ENCODE measurements at places on chromosomes 1 and 21.

GRCh38 chr1:81834921-81835698 lies 34.4 kb downstream of the ADGRL2 start:
- DNase-seq, result no peak
- no peak overlapping the region for H3K4me3 ChIP-seq

DNA sequence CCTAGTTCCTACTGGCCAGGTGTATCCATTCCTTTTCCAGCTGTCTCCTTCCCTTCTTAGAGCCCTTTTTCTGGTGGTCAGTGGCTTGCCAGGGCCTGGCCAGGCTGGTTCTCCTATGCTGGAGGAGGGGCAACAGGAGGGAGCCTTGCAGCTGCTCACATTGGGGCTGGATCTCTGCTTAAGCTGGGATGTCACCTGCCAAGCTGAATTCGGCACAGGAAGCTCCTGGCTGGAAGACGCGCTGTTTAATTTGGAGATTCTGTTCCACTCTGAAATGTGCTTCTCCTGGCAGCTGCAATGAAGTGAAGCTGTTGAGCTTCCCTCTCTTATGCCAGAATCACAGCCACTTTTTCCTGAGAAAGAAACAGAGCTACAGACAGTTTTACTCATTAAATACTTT lies 56.0 kb upstream of the POU3F1 start:
- H3K36me3 ChIP-seq, result no peaks in the 10 kb centered on the region
- H3K4me1 ChIP-seq, result no peaks in the 10 kb centered on the region
- no peak overlapping the region for H3K4me3 ChIP-seq
- no peak overlapping the region for H3K27ac ChIP-seq

- peaks cover 22% of the 10 kb centered on the region for H3K4me1 ChIP-seq
- H3K4me3 ChIP-seq, result no peak overlapping the region
- H3K27ac ChIP-seq, result peak overlapping the region; percentile 51
- H3K36me3 ChIP-seq, result peaks cover 16% of the 10 kb centered on the region
- no peaks in the 10 kb centered on the region for H3K27me3 ChIP-seq
Measured at GRCh38 chr1:45643978-45644377, 20.1 kb upstream of the CCDC17 start.

DNA sequence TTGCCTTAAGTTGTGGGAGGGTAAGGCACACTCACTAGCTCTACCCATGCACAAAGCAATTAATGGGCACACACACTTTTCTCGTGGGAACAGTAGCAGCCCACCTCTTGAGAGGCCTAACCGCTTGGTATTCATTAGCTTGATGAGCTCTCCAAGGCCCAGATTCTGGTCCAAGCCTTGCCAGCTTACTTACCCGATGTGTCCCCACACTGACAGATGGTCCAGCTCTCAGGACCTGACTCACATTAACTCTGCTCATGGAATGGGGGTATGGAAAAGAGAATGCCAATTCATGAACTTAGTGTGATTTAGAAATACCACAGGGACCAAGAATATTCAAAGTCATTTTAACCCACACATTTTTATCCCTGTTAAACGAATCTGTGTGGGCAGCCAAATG lies 106.8 kb upstream of the CACHD1 start:
- peak; percentile 17 for DNase-seq
- no peak overlapping the region for H3K27ac ChIP-seq
- no peaks in the 10 kb centered on the region for H3K27me3 ChIP-seq
- no peak overlapping the region for H3K4me3 ChIP-seq
- no peaks in the 10 kb centered on the region for H3K4me1 ChIP-seq

DNA sequence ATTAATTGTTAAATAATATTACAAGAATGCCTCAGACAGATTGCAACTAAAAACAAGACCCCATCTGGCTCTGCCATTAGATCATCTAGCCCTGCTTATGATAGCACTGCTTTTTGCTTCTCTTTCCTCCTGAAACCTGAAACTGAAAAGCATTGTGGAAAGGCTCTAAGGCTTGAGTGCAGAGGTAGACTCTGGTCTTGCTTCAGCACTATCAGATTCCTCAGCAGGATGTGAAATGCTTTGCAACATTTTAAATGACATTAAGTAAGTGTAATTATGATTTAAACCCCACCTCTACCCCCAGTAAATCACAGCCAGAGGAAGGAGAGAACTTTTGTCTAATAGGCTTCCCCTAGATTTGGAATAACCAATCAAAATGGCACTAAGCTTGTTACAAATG lies 32.9 kb downstream of the PHC2 start:
- H3K4me1 ChIP-seq, result no peaks in the 10 kb centered on the region
- no peak overlapping the region for H3K4me3 ChIP-seq
- no peaks in the 10 kb centered on the region for H3K36me3 ChIP-seq
- no peak overlapping the region for H3K27ac ChIP-seq
- H3K27me3 ChIP-seq, result no peaks in the 10 kb centered on the region

DNA sequence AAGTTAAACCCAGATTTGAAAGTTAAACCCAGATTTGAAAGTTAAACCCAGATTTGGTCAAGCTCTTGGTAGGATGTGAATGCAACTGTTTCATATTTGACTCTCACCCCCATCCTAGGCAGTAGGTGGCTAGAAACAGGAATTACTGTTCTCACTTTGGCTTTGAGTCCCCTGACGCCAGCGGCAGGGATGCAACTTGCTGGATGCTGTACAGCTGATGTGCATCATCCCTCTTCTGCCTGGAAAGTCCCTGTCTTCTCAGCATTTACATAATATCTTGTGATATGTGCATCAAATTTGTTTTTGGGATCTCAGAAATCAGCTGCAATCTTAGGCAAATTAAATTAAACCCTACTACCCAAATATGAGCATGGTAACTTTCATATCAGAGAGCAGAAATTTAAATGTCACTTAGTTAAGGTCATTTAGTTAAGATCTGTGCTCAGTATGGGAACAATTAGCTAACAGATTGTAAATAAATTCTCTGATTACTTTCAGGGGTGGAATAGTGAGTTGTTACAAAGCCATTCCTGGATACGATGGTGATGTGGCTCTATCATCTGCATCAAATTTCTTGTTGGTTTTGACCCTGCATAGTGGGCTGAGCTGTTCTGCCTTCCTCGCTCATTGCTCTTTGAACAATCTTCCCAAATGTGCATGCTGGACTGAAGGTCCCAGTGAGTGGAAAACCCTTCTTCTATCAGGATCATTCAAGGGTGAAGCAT lies 6.8 kb upstream of the HAO2 start:
- H3K4me3 ChIP-seq, result no peak overlapping the region
- no peak overlapping the region for H3K27ac ChIP-seq
- H3K36me3 ChIP-seq, result no peaks in the 10 kb centered on the region

DNA sequence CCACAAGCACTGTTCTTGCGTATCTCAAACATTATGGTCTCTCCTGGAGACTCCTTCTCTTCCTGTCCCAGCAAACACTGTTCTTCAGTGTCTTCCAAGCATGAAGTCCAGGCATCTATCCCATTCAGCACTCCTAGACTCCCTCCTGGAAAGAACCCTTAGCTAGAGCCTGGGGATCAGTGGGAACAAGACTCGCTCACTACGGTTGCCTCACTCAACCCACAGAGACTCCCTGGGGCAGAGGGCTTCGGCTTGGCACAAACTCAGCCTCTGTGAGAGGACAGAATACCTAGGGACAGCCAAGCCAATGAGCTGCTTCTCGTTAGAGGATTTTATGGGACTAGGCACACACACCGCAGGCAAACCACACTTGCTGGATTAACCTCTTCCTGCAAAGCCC lies 86.5 kb upstream of the IPO9 start:
- H3K27me3 ChIP-seq, result no peaks in the 10 kb centered on the region
- H3K4me3 ChIP-seq, result no peak overlapping the region
- DNase-seq, result no peak
- H3K4me1 ChIP-seq, result peaks cover 26% of the 10 kb centered on the region
- H3K27ac ChIP-seq, result no peak overlapping the region

DNA sequence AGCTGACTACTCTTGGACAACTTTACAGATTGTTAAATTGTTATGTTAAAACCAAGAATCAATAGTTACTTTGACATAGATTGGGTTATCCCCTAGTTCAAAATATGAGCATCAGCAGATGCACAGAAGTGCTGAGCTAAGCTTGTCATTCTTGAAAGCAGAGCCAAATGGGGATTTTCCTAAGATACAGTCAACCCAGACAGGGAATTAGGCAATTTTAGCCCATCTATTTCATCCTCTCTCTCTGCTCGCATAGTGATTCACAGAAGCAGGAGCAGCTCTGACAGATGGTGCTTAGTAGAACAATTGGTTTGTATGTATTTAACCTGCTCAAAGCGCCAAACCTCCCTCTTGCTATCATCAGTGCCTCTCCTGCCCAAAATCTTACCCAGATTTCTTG lies 27.9 kb upstream of the PRRC2C start:
- no peak overlapping the region for H3K27ac ChIP-seq
- H3K4me3 ChIP-seq, result no peak overlapping the region
- H3K4me1 ChIP-seq, result no peaks in the 10 kb centered on the region
- no peaks in the 10 kb centered on the region for H3K27me3 ChIP-seq
- no peaks in the 10 kb centered on the region for H3K36me3 ChIP-seq
- DNase-seq, result no peak

- H3K36me3 ChIP-seq, result no peaks in the 10 kb centered on the region
- DNase-seq, result no peak
- no peaks in the 10 kb centered on the region for H3K27me3 ChIP-seq
- peaks cover 33% of the 10 kb centered on the region for H3K4me1 ChIP-seq
- no peak overlapping the region for H3K4me3 ChIP-seq
- no peak overlapping the region for H3K27ac ChIP-seq
Measured at GRCh38 chr21:38957575-38958322, 152.0 kb downstream of the ETS2 start.

DNA sequence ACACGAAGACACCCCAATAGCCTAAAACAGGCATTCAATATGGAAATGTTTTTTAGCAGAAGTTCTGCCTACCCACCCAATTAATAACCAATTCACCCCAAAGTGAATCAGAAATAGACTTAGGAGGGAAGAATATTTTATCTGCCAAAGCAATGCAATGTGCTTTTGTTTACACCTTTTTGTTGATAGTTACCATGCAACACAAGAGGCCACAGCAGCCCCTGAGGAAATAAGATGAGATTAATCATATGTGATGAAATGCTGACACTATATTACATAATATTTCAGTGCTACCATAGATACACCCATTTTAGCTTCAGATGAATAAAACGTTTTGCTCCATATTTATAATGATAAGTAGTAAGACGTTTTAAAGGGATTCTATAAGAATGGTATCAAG lies 60.9 kb upstream of the RGS2 start:
- H3K36me3 ChIP-seq, result no peaks in the 10 kb centered on the region
- no peak overlapping the region for H3K27ac ChIP-seq
- no peaks in the 10 kb centered on the region for H3K4me1 ChIP-seq
- no peak for DNase-seq
- no peaks in the 10 kb centered on the region for H3K27me3 ChIP-seq
- H3K4me3 ChIP-seq, result no peak overlapping the region

DNA sequence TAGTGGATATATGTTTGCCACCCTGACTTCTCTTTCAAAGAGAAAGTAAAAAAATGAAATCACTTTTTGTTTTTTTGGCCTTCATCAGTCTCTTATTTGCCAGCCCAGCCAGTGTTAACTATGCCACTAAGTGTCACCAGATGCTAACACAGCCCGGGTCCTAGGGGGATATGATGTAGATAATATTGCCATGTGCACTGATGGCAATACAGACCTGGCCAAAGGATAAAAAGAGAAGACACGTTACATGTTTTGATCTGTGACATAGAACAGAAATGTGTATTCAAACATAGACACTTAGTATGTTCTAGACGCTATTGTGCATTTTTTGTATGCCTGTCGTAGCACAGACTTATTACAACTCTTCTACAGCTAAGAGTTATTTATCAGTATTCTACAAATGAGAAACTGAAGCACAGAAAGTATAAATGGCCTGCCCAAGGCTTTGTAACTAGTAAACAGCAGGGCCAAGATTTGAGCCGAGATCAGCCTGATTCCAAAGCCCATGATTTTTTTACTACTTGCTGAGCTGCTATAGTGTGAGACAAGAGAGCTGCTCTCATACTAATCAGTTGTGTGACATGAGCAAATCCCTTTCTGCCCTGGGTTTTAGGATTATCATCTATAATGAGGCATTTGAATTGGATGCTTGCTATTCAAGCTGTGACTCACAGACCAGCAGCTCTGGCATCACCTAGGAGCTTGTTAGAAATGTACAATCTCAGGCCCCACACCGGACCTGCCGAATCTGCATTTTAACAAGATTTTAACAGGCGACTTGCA lies 6.3 kb downstream of the LRRC53 start:
- H3K4me1 ChIP-seq, result no peaks in the 10 kb centered on the region
- H3K4me3 ChIP-seq, result no peak overlapping the region
- no peaks in the 10 kb centered on the region for H3K27me3 ChIP-seq
- H3K27ac ChIP-seq, result no peak overlapping the region
- no peak for DNase-seq

DNA sequence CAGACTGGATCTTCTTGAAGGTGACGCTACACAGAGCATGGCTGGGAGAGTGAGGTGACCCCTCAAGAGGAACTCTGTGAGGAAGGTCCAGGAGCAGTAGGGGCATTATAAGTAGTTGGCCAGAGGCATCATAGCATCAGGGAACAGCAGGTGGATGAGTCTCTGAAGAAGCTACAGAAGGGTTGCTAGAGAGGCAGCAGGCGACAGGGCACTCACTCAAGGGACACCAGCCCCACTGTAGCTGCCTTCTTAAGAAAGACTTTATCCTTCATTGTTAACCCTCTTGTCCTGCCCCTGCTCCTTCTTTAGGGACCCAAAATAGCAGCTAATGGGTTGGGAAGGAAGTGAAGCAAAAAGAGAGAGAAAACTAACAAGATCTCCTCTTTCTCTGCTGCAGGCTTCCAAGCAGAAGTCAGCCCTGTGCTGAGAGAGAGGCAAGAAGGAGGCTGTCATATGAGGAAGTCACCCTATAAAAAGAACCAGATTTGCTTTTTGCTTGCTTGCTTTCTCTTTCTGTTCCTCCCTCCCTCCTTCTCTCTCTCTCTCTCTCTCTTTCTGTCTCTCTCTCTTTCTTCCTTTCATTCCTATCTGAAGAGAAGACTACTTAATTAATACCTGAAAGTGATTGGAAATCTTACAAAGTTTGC lies 7.7 kb upstream of the CD5L start:
- H3K27ac ChIP-seq, result no peak overlapping the region
- no peak for DNase-seq
- no peaks in the 10 kb centered on the region for H3K4me1 ChIP-seq
- no peaks in the 10 kb centered on the region for H3K27me3 ChIP-seq

GRCh38 chr21:40120940-40121575 lies 253.8 kb downstream of the PCP4 start:
- H3K27me3 ChIP-seq, result no peaks in the 10 kb centered on the region
- no peak overlapping the region for H3K4me3 ChIP-seq
- peak; percentile 18 for DNase-seq
- H3K27ac ChIP-seq, result no peak overlapping the region

DNA sequence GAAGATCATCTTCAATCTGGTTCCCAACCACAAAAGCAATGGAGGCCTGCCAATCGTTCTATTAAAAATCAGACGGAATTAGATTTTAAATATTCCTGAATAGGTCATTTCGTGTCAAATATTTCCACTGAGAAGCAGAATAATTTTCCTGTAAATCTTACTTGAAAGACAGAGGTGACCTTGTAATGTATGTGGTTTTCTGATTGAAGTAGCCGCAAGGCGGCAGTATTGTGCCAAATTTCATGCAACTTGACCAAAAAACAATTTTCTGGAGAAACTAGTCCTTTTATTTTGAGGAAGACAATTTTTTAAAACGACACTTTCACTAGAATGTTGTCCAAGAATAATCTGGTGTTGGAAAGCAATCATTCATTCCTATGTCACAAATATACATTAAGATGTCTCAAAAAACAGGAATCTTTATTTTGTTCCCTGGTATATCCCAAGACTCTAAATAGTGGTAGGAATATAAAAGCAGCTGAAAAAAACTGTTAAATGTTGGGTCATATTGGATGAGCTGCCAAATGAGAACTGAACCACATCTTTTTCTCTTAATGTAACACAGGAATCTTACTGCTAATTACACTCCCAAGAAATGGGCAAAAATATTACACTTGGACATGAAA lies 33.6 kb downstream of the SPAG17 start:
- peak; percentile 70 for DNase-seq
- H3K36me3 ChIP-seq, result no peaks in the 10 kb centered on the region
- peaks cover 5% of the 10 kb centered on the region for H3K4me1 ChIP-seq
- H3K27ac ChIP-seq, result no peak overlapping the region
